ENCODE measurements at places on chromosomes 5 and 9. TPM values are rescaled to one million over a fixed set of nuclear protein-coding genes. Genes with fewer than 3 reads are reported as not detected.

GRCh38 chr5:84032324-84032723 lies 311.7 kb upstream of the HAPLN1 start:
- no peak for DNase-seq

DNA sequence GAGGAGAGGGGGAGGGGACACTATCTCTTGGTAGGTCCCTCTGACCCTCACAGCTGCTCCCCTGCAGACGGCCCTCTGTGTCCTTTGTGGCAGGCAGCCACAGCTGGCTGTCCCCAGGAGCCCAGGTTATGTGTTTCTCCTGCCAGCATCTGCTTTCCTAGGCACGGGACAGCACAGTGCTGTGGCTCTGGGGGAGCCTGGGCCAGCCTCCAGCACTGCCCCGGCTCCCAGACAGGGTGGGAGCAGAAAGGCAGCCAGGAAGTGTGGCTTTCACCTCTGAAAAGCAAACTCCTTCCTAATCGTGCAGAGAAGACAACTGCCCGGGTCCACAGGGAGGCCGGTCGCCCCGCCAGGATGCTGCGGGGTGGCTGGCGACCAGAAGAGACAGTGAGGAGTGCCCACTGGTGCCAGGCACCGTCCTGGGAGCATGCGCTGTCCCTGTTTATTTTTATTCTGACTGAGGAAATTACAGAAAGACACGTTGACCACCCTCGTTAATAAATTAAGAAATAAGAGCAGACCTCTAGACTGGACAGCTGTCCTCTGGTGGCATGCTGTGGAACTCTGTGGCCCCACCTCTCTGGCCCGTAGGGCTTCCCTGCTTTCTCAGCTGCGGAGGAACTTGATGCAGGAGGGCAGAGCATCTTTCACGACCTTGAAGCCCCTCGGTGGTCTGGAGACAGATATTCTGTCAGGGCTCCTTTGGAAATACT lies 240.3 kb downstream of the FANCC start:
- DNase-seq, result no peak

DNA sequence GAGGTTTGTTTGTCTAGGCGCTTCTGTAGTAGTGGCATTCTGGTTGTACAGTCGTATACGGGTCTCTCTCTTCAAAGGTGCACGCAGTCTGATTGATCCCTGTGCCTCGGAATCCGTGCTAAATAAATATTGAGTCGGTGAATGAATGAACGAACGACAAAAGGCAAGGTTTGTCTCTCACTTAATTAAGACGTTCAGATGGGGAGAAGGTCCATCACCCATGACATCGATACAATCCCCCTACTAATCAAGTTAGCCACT lies 500 bp upstream of the CREBRF start:
- no peak for DNase-seq

Gene LCN6
- not detected for polyA plus RNA-seq

GRCh38 chr9:75197561-75197960 lies 109.2 kb downstream of the OSTF1 start:
- no peak for DNase-seq
